Activated naive CD4-positive, alpha-beta T cell treated with anti-CD3 and anti-CD28 coated beads for 36 hours (primary cell): ENCODE measurements at places on chromosomes 11 and 22.
A peak's percentile ranks its signal among the peaks of the same experiment; 100 is the strongest.

DNA sequence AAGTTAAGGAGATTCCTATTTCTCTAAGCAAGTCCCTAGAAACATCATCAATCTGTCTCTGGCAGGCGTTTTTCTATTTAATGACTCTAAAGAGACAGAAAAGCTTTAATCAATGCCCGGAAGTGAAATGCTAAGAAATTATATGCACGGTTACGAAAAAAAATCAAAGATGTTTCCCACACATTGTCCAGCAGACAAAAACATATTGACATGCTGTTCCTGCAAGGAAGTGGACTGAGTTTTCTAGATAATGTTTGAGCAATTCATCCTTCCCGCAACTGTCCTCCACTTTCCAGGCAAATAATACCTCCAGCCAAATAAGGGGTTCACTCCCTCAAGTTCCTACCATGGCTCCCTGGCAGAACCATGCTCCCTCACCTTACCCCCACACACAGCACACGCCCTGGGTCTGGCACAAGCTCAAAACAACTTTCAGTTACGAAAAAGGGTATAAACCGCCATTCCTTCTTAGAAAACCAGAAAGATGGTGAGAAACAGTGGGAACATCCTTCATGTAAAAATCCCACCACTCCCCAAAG, 29.6 kb downstream of the GALNT18 start:
- no peak for DNase-seq

DNA sequence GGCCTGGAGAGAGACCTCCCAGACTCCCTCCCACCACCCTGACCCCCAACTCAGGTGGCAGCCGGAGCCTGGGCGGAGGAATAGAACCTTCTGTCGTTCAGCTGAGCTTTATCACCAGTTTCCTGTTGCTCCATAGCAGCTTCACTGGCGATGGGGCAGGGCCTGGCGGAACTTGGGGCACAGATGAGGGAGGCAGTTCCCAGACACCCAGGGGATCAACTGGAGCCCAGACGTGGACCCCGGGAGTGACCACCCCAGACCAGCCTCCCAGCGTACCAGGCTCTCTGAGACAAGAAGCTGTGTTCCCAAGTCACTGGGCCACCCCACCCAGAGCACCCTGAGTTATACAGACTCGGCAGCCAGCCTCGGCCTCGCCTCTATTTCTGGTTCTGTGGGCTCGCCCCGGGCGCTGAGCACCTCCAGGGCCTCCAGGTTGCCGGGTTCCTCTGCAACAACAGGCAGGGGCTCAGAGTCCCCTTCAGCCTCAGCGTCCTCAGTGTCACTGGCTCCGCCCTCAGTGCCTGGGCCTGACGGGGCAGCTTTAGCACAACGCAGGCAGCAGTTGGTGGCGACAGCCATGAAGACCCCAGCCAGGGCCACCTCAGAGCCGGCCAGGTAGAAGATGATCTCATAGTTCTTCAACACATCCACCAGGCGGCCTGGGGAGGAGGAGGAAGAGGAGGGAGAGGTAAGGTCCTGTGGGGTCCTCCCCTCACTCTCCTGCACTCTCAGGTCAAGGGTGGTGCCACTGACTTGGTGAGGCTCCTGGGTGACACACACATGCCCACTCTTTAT, 5.7 kb downstream of the SLC16A8 start:
- no peak for DNase-seq

GRCh38 chr11:14193644-14194043, 165.3 kb downstream of the RRAS2 start:
- DNase-seq = no peak

DNA sequence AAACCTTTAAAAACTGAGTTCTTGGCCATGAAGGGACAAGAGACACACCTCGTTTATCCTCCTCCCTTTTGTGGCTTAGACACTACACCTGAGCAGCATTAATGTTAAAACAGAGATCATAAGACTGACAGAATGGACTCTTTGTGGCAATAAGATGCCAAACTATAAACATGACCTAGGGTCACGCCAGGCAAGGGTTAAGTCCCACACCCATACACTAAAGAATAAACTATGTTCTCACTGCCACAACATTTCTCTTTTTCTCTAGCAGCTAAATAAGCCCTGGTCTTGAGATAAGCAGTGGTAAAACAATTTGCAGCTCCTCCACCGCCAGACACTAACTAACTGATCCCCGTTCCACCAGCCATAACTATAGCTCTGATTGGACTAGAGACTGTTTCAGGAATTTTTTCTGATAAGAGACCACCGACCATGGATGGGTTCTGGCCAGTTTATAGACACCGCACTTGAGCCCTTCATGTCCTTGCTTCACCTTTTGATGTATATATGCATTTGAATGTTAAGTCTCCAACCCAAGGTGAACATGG, 4.9 kb upstream of the SLCO2B1 start:
- no peak for DNase-seq

DNA sequence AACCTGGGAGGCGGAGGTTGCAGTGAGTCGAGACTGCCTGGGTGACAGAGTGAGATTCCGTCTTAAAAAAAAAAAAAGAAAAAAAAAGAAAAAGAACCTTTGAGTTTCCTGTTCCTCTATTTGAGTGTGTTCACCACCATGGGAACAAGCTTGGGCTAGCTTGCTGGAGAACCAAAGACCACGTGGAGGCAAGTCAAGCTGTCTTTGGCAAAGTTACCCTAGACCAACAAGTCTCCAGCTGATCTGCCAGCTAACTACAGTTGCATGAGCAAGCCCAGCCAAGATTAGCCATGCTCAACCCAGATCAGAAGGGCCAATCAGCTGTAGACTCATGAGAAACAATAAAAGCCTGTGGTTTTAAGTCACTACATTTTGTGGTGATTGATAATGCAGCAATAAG, 29.7 kb downstream of the SLN start:
- no peak for DNase-seq

GRCh38 chr11:10080138-10080537, 213.9 kb downstream of the SBF2 start:
- no peak for DNase-seq

- no peak for DNase-seq
Observed at GRCh38 chr11:112344040-112344413, 83.4 kb upstream of the PLET1 start.

DNA sequence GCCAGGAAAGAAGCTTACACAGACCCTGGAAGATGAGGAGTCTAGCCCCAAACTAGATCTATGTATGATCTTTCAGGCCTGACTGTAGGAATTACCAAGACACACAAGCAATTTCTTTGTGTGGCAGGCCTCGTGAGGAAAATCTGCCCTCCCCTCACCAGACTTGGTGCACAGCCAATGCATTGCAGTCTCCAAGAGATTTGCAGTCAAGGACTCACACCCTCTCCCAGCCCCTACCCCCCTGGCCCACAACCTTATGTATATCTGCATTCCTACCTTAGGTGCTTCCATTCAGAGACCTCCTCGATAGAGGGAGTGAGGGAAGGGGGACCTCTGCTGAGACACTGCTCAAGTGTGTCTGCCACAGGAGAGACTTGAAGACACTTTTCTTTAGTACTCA, 9.8 kb downstream of the OR8B12 start:
- no peak for DNase-seq

- DNase-seq = no peak
Observed at GRCh38 chr11:86670181-86670580, 2.2 kb downstream of the ME3 start.

GRCh38 chr11:115084231-115084630, 405.9 kb downstream of the NXPE2 start:
- no peak for DNase-seq

- peak; percentile 38 for DNase-seq
Observed at GRCh38 chr22:40855979-40856512, 393 bp downstream of the ST13 start.

DNA sequence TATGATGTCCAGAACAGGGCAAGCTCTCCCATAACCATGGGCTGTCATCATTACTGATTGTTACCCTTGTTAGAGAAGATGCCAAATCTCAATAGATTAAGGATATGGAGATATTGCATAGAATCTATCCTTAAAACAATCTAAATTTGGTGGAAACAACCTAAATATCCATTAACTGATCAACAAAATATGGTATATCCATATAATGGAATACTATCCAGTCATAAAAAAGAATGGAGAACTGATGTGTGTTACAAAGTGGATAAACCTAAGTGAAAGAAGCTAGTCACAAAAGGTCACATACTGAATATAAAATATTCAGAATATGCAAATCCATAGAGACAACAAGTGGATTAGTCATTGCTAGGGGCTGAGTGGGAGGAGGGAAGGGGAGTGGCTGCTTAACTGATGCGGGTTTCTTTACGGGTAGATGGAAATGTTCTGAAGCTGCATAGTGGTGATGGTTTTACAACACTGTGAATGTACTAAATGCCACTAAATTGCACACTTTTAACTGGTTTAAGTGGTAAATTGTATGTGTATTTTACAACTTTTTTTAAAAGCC, 36.1 kb upstream of the SMCO4 start:
- DNase-seq = no peak
